ENCODE measurements at places on chromosomes 1 and 21.

DNA sequence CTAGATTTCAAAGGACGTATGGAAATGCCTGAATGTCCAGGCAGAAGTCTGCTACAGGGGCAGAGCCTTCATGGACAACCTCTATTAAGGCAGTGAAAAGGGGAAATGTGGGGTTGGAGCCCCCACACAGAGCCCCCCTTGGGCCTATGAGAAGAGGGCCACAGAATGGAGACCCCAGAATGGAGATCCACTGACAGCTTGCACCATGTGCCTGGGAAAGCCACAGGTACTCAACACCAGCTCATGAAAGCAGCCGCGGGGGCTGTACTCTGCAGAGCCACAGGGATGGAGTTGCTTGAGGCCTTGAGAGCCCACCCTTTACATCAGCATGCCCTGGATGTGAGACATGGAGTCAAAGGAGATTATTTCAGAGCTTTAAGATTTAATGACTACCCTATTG, 108.7 kb downstream of the DMRTB1 start:
- DNase-seq: no peak

GRCh38 chr1:168966636-168967035, 139.9 kb upstream of the ATP1B1 start:
- no peak for DNase-seq

GRCh38 chr1:48777219-48777895, 666 bp upstream of the BEND5 start:
- no peak for DNase-seq

- no peak for DNase-seq
Observed at GRCh38 chr1:31501505-31501904, 74.8 kb upstream of the TINAGL1 start.

DNA sequence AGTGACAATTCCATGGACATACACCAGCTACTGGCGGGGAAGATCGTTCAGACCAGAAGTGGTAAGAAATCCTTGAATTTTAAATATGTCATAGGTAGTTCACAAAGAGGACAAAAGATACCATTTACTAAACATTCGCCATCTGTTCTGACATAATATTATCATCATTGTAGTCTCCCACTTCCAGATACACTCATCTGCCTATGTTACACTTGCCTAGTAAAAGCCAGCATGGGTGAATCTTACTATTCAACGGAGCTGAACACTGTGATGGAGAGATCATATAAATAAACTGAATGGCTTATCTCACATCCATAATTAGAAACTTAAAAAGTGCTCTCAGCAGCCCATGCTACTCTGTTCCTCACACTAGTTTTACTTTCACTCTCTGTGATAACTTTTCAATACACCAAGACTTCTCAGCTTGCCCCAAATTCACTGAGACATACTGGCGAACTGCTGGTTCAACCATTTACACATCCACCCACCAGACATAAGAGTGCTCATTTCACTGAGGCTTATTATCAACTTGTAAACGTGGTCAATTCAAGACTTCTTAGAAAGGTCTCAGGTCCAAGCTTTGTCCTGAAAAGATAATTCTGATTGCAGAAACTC, 463 bp upstream of the PRRC2C start:
- no peak for DNase-seq

DNA sequence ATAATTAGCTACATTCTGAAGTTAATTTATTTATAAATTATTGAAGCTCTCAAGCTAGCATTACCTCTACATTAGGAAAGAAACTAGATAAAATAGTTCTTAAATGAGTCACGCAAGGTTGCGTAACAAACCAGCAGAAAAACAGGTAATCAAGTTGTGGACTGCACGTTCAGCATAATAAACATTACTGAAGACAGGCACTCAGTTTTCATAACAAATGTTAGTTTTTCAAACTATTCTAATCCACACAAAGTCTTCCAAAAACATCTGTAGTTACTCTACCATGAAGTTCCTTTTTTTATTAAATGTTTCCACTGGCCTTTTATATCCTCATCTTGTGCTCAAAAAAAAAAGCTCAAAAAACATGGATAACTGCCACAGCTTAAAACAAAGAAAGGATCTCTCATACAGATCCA, 1.3 kb downstream of the TOR1AIP2 start:
- DNase-seq: no peak

- DNase-seq: no peak
Observed at GRCh38 chr1:55723001-55723400, 507.8 kb upstream of the USP24 start.

DNA sequence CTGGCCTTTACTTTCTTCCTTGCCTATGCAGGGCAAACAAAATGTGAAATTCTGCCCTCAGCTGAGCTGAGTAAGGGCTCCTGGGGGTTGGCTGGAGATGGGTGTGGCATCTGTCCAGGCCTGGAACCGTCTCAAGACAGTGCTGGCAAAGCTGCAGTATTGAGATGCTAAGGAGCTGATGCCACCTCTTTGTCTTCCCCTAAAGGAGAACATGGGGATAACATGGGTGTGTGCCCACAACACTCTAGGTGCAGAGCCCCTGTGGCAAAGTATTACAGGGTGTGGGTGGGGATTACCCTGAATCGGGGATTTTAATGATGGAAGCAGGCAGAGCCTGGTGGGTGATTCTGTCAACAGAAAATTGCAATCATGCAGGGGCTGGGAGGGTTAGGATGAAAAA, 2.5 kb upstream of the ST3GAL3 start:
- no peak for DNase-seq

DNA sequence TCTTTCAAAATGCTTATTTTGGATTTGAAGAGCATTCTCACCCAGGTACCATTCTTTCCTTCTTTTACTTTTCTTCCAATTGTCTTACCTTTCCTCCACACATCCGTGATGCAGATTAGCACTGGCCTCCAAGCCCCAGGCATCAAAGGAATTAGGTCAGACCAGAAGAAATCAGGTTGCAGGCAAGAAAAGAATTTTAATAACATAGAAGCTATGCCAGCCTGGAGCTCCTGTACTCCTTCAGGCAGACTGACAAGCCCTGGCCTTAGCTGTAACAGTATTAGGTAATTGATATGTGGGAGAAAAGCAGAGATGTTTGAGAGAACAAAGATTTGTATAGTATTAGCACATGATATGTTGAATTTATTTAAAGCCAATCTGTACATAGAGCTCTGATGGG, 390.4 kb upstream of the ADGRL2 start:
- DNase-seq: no peak
